ENCODE measurements at places on chromosomes 11 and 22.

- no peak for DNase-seq
These were observed 17.5 kb downstream of the ADM start for GRCh38 chr11:10322401-10322800.

DNA sequence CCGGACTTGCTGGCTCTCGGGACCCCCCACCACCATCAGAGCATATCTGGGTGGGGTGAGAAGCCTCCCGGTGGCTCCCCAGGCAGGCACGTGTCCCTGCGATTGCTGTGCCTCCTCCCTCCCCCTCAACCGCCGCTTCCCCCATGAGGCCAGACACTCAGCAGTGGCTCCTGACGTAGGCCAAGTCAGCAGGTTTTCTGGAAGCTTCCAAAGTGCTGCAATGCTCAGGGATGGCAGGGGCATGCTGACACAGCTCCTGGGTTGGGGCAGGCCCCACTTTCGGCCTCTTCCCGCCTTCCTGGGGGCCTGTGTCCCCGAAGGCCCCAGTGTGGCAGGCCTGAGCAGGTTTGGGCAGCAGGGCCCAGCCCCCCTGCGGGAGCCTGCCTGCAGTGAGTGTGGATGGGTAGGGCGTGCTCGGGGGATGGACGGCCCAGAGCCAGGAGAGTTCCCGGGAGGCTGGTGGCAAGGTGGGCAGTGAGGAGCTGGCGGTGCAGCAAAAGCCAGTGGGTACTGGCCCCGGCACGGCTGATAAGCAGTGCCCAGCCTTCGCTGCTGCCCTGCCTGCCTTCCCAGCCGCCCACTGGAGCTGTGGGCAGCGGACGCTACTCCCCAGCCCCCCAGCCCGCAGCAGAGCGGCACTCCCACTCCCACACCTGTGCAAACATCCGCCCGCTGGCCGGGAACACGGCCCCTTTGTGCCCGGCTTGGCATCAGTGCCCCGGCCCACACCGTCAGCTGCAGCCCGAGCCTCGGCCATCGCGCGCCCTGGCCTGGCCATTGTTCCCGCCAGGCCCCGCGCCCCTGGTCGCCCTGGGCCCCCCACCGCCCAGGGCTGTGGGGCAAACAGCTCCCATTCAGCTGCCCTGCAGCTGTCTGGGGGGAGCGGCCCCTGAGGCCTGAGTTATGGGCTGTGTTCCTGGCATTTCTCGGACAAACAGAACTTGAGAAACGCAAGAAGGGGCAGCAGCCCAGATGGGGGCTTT lies 125.0 kb downstream of the KCNQ1OT1 start:
- DNase-seq: peak; percentile 62

- no peak for DNase-seq
These were observed at the start of gene HOATZ for GRCh38 chr11:111514216-111515031. Gene HOATZ, plus strand, starts transcription at chr11:111514778. Its CDS starts 7 bp downstream, at chr11:111514785.

- no peak for DNase-seq
These were observed 80.4 kb upstream of the PRR5 start for GRCh38 chr22:44621401-44622146.

- DNase-seq: no peak
These were observed 4.2 kb downstream of the GRAMD1B start for GRCh38 chr11:123434262-123434661.

GRCh38 chr11:46253258-46254132 lies 24.0 kb upstream of the CREB3L1 start:
- no peak for DNase-seq

DNA sequence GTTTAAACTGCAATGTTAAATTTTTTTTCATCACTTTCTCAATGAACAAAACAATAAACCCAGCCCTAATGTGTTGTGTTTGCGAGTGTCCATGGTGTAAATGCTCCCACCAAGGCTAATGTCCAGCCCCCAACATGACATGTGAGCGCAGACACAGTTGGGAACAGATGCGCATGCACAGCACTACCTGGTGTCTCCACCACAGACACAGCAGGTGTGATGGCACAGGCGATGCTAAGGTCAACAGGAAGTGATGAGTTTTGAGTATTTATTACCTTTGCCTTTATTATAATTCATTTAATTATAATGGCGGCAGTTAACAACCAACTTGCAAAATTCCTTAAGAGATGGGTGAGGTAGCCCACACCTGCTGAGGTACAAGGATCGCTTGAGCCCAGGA lies 42.9 kb downstream of the MICAL3 start:
- DNase-seq: no peak

DNA sequence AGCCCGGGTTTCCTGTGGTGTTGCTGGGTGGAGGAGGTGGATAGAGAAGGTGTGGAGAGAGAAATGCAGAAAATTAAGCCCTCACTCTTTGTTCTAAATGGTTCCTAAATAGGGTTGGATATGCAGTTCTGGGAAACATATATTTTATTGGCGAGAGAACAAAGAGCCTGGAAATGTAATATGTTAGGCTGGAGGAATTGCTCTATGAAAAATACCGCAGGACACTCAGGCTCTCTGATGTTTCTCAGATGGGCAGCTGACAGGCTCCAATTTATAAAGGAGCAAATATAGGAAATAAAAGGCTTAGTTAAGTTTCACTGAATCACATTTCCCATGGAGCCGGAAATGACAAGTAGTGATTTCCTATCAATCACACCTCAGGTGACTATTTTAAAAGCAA lies 428.0 kb downstream of the TMEM135 start:
- no peak for DNase-seq

- DNase-seq: no peak
These were observed 185.2 kb upstream of the DDI1 start for GRCh38 chr11:103851166-103851651.

DNA sequence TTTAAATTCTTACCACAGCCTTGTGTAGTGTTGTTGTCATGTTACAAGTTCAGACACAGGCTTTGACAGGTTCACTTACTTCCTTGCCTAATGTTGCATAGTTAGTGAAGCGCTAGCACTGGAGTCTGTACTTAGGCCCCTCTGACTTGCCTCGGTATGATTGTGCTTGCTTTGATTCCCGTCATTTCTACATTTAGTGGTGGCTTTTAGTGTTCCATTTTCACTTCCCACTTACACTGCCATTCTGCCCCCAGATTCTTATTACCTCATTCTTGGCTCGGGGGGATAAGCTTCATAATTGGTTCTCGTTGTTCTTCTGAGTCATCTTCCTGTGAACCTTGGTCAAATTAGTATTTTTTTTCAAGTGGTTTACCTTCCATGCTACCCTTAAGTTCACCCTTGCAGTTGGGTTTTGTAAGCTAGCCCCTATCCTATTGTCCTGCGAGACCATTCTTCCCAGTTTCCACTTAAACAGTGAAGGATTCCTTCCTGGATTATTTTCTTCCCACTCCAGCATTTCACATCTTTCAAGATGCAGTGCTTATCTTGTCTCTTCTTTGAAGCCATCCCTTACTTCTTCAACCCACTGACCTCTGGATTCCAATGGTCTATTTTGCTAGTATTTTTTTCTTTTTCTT lies 68.7 kb downstream of the DDX10 start:
- DNase-seq: no peak

DNA sequence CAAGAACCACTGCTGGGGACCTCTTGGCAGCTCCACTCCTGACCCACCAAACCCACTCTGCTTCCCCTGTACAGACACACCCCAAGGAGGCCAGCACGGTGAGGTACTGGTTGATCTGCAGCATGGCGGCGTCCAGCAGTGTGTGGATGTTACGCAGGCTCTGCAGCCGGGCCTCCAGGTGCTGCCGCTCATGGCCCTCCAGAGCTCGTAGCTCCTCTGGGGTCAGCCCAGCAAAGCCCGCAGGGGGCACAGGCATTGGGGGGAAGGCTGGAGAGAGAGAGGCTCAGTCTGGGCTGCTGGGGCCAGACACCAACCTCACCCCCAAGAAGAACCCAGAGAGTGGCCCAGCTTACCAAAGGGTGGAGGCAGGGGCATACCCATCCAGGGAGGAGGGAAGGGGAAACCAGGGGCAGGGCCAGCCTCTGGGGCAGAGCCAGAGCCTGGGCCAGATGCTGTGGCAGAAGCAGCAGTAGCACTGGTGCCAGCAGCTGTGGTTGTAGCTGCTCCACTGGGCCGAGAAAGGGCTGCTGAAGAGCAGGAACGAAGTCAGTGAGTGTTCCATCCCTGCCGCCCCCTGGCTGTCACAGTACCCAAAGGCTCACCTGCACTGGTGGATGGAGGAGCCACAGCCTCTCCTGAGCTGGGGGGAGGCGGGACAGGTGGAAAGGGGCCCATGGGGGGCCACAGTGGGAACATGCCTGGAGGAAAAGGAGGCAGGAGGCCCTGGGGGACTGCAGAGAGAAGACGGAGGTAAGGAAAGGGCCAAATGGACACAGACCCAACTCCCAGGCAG lies 4.5 kb downstream of the SYVN1 start:
- peak; percentile 25 for DNase-seq

GRCh38 chr11:18091731-18092130 lies 14.2 kb downstream of the SAAL1 start:
- no peak for DNase-seq

DNA sequence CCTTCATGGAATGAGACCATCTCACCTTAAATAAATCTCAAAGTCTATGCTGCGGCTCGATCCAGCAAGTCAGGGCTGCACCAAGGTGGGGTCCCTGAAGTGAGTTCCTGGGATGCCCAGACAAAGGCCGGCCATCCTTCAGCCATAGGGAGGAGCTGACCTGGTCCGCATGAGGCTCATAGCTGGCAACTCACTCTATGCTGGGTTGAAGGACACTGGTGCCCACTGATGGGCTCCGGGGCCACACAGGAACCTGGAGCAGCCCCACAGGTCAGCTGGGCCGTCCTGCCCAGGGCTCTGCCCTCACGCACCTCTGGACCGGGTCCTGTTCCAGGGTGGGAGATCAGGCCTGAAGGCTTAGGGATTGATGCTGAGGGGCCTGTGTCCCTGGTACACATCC lies 1339.3 kb downstream of the TBC1D22A start:
- no peak for DNase-seq

GRCh38 chr11:12249590-12250260 lies 127.6 kb upstream of the PARVA start:
- DNase-seq: peak; percentile 60

GRCh38 chr11:27468995-27469695 lies 3.4 kb downstream of the LGR4 start:
- peak; percentile 36 for DNase-seq

DNA sequence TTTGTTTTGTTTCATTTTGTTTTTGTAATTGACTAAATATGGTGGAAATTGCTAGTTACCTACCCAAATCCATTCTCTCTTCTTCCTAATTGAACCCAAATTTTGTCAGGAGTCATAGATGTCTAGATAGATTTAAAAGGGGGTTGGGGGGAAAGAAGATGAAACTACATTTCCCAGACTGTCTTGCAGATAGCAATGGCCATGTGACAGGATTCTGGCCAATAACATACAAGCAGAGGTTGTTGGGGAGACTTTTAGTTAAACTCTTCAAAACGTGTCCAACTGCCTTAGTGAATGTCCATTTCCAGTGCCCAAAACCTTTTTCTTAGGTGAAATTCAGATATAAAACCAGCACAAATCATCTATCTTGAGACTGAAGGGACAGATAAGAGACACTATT lies 583.9 kb upstream of the API5 start:
- no peak for DNase-seq

- no peak for DNase-seq
These were observed 6.7 kb upstream of the ARL14EP start for GRCh38 chr11:30316237-30316636.

- no peak for DNase-seq
These were observed 27.7 kb downstream of the DNAJC24 start for GRCh38 chr11:31397239-31397834.

GRCh38 chr11:41866525-41866924 lies 407.1 kb upstream of the LRRC4C start:
- DNase-seq: no peak

DNA sequence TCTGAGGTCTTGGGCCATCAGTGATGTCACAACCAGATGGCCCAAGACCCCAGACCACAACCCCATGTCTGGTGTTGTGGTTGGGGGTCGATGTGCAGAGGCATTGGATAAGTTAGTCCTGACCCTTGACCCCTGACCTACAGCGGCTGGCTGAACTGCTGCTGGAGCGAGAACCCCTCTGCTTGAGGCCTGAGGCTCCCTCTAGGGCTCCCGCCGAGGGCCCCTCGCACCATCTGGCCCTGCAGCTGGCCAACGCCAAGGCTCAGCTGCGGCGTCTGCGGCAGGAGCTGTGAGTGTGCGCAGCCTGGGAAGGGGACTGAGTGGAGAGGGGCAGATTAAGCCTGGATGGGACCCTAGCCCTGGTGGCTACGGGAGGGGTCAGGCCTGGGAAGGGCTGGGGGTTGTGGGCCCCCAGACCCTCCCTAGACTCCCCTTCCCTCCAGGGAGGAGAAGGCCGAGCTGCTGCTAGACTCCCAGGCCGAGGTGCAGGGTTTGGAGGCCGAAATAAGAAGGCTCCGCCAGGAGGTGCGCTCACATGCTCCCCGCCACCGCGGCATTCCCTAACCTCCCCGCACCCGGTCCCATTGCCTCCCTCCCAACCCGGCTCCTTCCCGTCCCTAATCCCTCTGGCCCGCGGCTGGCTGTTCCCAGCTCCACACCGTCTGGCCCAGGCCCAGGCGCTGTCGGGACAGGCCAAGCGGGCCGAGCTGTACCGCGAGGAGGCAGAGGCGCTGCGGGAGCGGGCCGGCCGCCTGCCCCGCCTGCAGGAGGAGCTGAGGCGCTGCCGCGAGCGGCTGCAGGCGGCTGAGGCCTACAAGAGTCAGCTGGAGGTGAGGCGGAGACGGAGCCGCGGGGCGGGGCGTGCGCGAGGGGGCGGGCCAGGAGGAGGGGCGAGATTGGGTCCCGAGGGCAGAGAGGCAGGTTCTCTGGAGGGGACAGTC lies 2.1 kb downstream of the CCDC88B start:
- DNase-seq: peak; percentile 99

DNA sequence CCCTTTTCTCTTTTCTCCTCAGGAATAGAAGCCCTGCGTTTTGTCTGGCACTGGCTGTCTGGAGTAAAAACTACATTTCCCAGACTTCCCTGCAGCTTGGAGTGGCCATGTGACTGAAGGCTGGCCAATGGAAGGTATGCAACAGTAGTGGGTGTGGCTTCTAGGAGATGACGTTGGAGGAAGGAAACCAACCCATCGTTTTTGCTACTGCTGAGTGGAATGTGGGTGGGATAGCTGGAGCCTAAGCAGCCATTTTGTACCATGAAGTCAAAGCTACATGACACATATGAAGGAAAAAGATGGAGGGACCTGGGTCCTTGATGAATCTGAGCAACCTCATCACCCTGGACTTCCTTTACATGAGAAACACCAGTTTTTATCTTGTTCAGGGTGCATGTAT lies 19.6 kb downstream of the FGF3 start:
- no peak for DNase-seq

GRCh38 chr11:35907648-35908431 lies 36.0 kb upstream of the LDLRAD3 start:
- DNase-seq: no peak

- DNase-seq: no peak
These were observed 39.0 kb downstream of the PAMR1 start for GRCh38 chr11:35486446-35486845.

GRCh38 chr11:75087319-75088305 lies 9.1 kb downstream of the OR2AT4 start:
- DNase-seq: no peak

DNA sequence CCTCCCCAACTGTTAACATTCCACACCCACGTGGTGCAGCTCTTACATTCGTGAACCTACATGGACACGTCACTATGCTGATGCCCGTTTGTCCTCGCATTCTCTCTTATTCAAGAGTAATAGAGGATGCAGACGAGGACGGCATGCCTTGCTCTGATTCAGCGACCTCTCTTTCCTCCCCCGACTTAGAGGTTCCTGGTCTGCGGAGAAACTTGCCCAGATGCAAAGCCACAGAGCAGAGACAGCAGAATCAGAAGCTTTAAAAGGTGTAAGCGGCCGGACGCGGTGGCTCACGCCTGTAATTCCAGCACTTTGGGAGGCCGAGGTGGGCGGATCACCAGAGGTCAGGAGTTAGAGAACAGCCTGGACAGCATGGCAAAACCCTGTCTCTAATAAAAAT lies 288.0 kb downstream of the NTM start:
- no peak for DNase-seq

GRCh38 chr22:30232716-30233218 lies 13.8 kb downstream of the LIF start:
- DNase-seq: no peak
